T-helper 22 cell (primary cell): ENCODE measurements at places on chromosomes 4 and X.

DNA sequence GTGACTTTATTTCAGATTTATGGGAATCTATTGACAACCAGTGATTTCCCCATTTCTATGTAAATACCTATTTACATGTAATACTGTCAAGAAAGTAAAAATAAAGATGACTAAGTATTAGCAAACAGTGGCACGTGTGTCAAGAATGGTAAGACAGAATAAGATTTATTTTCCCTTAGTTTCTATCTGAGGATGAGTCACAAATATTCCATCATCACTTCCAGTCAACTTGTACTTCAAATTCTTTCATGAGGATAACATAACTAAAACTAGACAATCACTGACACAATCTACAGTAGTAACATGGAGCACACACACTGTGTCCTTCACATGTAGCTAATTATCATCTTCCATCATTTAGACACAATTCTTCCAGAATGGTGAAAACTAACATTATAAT, 625.3 kb upstream of the PCDH7 start:
- DNase-seq: no peak

GRCh38 chrX:133745349-133745748, 240.0 kb downstream of the GPC3 start:
- no peak for DNase-seq

DNA sequence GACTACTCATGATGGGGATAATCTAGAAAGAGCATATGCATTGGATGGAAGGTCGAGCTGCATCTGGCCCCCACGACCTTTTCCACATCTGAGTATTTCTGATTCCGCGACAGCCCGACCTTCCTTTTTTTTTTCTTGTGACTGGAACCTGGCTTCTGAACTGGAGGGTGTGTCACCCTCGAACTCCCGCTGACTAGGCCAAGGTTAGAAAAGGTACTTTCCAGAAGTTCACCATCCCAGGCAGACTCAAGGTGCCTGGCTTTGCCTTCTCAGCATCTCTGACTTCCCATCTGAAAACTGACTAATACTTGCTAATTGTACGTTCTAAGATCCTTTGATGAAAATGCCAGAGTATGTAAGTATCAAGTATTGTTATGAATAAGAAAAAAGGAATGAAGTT, 49.3 kb upstream of the CD40LG start:
- peak; percentile 49 for DNase-seq

GRCh38 chrX:21657318-21658151, 595 bp downstream of the KLHL34 start:
- DNase-seq: no peak

GRCh38 chr4:25860586-25861279, 2.1 kb downstream of the SEL1L3 start:
- DNase-seq: no peak

DNA sequence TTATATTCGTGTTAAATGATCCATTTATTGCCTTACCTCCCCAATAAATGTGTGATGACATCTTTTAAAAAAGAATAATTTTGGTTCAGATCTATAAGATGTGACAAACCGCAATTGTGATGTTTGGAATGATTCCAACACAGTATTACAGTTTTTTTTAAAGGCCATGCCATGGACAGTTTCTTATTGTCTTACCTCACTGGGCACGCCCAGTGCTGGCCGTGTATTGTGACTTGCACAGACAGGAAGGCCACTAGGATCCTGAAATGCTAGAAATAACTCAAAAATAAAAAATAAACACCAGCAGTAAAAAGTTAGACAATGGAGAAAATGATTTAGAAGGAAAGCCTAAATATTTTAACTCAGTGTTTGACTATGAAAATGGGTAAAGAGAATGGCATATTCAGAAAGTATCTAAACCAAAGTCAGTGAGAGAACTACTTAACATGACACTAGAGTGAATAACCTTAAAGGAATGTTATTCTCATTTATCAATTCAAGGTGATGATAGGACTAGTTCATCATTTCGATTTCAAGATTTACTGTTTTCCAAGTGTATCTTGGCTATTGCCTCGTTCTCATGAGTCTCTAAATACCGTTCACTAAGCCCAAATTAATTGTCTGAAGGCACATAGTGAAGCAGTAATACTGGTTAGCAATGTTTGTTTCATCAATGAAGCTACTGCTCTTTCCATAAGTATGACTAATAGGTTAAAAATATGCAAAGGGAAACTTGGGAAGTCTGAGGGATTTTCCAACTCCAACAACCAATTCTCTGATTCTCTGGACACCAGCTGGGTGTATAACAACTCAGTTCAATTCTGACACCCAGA, 46.1 kb upstream of the VEGFC start:
- DNase-seq: no peak

- DNase-seq: peak; percentile 60
Measured at GRCh38 chrX:153981771-153982533, 9.4 kb downstream of the TMEM187 start.

- DNase-seq: no peak
Measured at GRCh38 chr4:8516996-8517550, 63.1 kb upstream of the GPR78 start.

GRCh38 chr4:119597377-119597776, 31.2 kb downstream of the PDE5A start:
- no peak for DNase-seq

DNA sequence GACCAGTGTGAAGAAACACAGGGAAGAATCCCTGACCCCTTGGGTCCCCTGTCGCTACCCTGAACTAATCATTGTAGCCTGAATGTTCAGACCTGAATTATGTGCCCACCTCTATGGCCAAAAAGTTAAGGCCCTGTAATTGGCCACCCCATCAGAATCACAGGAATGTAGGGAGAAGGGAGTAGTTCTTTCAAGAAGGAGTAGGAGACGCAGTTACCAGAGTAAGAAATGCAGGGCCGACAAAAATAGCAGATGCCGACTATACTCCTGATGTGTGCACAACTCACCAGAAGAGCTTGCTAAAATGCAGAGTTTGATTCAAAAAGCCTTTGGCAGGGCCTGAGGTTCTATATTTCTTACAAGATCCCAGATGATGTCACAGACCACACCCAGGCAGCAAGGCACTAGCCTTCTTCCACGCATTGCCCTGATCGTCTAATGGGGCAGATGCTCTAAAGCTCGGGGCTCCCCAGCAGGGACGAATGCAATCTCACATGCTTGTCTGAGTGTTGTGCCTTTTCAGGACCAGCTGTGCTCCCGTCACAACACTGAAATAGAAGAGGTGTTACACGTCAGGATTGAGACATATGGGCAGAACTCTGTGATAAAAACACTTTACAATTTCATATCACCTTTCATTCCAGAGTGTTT, 161.0 kb upstream of the FAM241A start:
- DNase-seq: no peak

- DNase-seq: no peak
Measured at GRCh38 chrX:10636337-10636736, 16.0 kb upstream of the MID1 start.

GRCh38 chr4:109191216-109191615, 111.2 kb downstream of the COL25A1 start:
- no peak for DNase-seq

- no peak for DNase-seq
Measured at GRCh38 chr4:56575820-56576429, 70.3 kb downstream of the ARL9 start.

- DNase-seq: no peak
Measured at GRCh38 chr4:158316264-158316663, 106.0 kb downstream of the TMEM144 start.

DNA sequence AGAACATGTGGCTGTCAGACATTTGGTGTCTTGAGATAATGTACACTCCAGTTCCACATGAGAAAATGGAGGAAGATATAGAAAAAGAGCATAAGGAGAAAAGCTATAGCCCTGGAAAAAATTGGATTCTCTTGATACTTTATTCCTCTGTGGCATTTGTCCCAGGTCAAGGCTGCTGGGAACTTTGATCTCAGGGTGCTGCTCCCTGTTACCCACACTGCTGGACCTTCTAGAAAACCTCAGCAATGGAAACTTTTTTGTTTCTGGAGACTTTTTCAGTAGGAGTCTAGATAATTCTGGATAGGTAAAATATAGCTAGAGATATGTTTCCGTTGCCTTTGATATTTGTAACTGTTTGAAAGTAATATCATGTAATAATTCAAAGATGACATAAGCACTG, 11.1 kb downstream of the ADH1C start:
- DNase-seq: no peak

GRCh38 chrX:50168241-50168687, 32.5 kb downstream of the AKAP4 start:
- DNase-seq: no peak

DNA sequence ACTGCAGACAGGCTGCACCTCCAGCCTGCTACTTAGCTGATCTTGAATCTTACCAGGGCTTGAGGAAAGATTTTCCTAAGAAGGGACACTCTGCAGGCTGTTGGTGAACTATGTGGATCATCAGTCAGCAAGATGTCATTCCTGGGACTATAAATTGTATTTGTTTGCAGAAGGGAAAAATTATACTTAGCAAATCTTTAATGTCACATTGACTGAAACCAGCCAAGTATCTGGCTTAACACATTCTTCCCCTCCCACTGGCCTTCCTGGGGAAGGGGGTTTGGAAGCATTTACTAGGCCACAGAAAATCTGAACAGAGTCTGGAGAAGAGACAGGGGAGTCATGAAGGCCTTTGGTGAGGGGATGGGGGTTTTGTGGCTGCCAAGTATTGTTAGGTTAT, 156.7 kb upstream of the EOLA2 start:
- no peak for DNase-seq

GRCh38 chr4:183977707-183978106, 72.6 kb downstream of the STOX2 start:
- no peak for DNase-seq

DNA sequence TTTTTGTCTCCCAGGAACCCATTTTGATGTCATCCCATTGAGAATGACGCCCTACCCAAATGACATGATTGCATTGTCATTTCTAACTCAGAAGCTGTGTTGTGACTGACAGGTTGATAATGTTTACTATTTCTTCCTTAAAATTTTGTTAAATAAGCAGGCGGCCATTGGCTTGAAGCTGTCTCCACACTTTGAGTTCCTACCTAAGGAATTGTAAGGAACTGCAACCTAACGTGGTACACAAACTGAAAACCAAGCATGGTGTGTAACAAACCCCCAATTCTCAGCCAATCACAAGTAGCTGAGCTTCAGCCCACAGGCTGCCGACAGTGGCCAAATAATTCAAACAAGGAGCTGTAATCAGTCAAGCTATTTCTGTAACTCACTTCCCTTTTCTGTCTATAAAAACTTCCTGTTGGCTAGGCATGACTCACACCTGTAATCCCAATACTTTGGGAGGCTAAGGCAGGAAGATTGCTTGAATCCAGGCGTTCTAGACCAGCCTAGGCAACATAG, 2.9 kb upstream of the MND1 start:
- no peak for DNase-seq

- no peak for DNase-seq
Measured at GRCh38 chrX:70398899-70399298, 24.2 kb upstream of the GDPD2 start.

DNA sequence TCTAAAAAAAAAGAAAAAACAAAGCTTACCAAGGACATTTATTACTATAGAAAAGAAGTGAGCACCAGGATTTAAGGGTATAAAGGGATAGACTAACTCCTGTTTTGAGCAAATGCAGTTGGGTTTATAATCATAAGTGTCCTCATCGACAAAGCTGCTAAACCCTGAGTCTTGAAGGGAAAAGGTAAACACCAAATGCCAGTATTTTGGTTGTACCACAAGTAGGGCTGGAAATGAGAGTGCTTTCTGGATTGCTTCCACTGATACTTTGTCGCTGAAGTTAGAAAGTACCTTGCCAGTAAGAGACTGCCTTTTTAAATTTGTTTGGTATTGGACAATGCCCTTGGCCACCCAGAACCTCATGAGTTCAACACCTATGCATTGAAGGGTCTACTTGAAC, 53.7 kb downstream of the WDFY3 start:
- no peak for DNase-seq

GRCh38 chr4:123383566-123383965, 13.0 kb upstream of the SPRY1 start:
- DNase-seq: no peak

DNA sequence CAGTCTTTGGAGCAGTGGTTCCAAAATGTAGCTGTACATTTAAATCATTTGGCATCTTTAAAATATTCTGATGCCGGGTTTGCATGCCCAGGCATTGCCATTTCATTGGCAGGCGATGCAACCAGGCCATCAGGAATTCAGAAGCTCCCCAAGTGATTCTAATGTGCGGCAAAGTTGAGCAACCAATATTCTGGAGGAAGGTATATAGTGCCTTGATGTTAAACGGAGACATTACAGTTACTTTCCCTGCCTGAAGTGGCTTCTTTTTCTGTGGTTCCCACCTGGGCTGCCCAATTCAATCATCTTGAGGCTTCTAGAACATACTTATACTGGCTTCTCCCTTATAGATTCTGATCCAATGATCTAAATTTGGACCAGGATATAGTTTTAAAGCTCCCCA, 68.7 kb upstream of the PGM2 start:
- DNase-seq: no peak

GRCh38 chrX:17788439-17788838, 51.1 kb downstream of the SCML1 start:
- no peak for DNase-seq

DNA sequence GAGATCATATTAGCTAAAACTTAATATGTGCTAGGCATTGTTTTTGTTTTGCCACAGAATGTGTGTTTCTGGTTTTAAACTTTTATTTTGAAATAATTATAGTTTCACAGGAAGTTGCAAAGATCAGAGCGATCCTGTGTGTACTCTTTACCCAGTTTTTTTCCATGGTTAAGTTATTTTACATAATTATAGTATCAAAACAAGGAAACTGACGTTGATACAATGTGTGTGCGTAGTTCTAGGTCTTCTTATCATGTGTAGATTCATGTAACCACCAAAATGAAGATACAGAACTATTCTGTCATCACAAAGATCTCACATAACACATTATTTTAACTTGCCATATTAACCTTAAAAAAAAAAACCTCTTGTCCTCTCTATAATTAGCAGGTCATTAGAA, 69.2 kb downstream of the BLTP1 start:
- no peak for DNase-seq

GRCh38 chr4:107009196-107009968, 26.7 kb downstream of the DKK2 start:
- no peak for DNase-seq

DNA sequence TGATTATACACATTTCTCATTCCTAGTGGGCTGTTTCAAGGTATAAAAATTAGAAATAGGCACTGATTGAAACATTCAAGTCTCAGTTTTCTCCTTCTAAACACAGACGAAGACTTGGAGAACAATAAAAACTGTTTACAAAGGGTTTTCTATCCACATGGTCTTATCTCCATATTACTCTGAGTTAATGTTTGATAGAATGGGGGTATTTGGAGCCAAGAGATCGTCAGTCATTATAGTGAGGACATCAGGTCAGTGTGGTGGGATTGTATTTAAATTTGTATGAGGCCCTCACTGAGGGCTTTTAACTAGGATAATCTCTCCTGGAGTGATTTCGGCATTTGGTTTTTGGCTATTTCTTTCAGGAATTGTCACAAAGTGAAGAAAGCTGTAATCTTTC, 16.4 kb upstream of the DYNLT3 start:
- DNase-seq: no peak
